Stimulated activated CD4-positive, alpha-beta T cell treated with anti-CD3 and anti-CD28 coated beads, Interleukin-1b, Interleukin-23, amount 100 ng/mL, for 24 hours (primary cell): ENCODE measurements at places on chromosomes 11 and 22.

- no peak for DNase-seq
Measured at GRCh38 chr11:68038226-68038717, 553 bp upstream of the TCIRG1 start.

DNA sequence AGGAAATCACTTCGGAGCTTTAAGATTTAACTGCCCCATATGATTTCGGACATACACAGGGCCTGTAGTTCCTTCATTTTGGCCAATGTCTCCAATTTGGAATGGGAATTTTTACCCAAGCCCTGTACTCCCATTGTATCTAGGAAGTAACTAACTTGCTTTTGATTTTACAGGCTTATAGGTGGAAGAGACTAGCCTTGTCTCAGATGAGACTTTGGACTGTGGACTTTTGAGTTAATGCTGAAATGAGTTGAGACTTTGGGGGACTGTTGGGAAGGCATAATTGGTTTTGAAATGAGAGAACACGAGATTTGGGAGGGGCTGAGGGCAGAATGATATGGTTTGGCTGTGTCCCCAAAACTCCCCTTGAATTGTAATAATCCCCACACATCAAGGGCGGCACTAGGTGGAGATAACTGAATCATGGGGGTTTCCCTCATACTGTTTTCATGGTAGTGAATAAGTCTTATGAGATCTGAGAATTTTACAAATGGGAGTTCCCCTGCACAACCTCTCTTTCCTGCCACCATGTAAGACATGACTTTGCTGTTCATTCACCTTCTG lies 130.5 kb downstream of the LARGE1 start:
- no peak for DNase-seq

- DNase-seq: no peak
Measured at GRCh38 chr11:34426766-34427185, 12.0 kb upstream of the CAT start.

DNA sequence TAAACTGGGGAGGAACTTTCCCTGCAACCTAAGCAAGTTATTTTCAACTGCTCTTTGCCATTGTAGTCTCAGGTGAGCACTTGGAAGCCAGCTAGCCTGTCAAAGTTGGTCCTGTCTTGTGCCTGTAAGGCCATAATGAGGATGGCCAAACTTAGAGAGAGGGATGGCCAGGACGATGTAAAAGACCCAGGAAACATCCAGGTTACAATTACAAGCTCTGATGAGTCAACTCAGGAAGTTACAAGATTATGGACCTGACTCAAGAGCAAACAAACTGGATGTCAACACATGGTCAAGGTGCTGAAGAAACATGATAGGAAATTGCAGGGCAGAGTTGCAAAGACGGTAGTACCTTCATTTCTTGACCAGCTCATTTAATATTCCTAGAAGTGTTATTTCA lies 1.6 kb downstream of the GTPBP1 start:
- DNase-seq: no peak

GRCh38 chr11:96288915-96289314 lies 54.1 kb downstream of the MAML2 start:
- DNase-seq: no peak

GRCh38 chr11:86923999-86924766 lies 31.0 kb downstream of the FZD4 start:
- DNase-seq: no peak

GRCh38 chr11:71463331-71464211 lies 10.6 kb downstream of the NADSYN1 start:
- DNase-seq: no peak

- no peak for DNase-seq
Measured at GRCh38 chr11:131811383-131811782, 441.0 kb downstream of the NTM start.

DNA sequence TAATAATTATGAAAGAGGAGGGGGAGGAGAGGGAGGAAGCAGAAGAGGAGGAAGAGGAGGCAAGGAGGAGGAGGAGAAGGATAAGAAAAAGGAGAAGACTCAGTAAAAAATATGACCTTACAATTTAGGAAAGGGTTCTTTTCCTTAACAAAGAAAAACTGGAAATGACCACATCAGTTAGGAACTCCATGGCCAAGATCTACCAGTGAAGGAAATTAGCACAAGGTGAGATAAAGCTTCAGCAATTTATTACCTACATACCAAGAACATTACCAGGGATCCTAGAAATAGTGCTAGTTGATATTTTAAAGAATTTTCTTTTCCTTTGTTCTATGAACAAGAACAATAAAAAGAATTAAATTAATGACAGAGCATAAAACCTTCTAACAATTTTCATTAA lies 172.7 kb downstream of the LRRC4C start:
- DNase-seq: no peak

DNA sequence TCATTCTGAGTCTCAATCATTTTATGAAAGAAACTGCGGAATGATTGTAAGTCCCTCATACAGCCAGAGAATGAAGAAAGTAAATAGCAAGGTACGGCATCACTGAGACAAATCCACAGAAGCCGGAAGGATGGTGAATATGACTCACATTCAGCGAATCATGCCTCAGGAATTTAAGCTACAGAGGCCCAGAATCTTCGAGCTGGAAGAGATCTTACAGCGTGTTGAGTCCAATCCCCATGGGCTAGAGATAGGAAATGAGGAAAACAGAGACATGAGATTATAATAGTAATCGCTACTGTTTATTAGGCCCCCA lies 173.2 kb downstream of the KIF18A start:
- DNase-seq: no peak

DNA sequence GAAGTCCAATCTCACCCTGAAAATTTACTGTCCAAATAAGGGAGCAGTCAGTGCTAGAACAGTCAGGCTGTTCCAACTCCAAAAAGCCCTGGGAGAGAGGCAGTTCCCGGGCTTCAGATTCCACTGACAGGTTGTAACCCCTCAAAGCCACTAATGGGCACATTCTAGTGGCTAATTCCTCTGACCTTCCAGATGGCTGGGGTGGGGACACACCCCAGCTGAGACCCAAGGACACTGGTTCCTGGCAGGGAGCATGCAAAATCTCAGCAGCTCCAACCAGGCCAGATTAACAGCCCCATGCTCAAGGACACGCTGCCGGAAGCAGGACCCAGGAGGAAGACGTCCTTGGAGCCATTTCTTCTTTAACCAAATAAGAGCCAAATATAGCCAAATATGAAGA lies 92.7 kb downstream of the RPL27A start:
- DNase-seq: no peak

DNA sequence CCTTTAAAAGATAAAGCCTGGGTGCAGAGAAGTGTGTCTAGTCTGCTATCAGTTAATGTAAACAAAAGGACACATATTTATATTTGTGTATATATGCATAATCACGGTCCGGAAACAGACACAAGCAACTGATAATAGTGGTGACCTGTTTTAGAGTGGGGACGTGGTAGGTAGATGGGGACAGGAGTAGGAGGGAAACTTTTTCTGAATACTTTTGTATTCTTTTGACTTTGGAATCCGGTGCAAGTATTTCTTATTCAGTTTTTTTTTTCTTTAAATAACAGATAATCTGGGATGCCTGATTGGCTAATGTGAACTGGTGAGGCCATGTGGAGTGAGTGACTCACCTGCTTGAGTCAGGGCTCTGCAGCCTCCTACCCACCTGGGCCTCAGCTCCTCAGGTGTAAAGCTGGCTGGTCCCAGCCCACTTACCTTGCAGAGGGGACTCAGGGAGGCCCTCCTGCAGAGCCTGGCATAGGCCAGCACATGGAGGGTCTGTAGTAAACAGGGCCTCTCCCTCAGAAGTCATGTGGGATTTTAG lies 15.3 kb downstream of the MICAL2 start:
- no peak for DNase-seq

- DNase-seq: no peak
Measured at GRCh38 chr11:22666688-22667439, 453 bp downstream of the GAS2 start.

DNA sequence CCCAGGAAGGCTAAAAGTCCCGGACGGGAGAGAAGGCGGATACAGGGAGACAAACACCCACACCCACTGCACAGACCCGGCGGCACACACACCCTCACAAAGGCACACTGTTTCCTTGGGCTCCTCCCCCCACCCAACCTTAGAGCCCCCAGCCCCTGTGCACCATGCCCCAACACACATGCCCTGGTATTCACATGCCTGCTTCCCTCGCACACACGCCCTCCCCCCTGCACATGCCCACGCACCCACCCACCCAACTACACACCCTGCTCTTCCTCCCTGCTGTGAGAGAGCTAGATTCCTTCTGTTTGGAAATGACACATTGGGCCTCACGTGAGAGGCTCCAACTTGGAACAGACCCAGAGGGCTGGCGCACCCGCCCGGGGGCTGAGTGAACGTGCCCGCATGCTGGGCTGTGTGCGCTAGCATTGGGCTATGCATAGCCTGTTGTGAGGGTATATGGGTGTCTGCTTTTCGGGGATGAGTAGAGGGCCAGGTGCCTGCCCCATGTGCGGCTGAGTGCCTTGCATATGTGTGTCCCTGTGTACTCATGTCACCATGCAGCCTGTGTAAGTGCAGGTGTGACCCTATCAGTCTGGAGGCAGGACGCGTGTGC lies 518 bp upstream of the CHRM1 start:
- no peak for DNase-seq

- DNase-seq: no peak
Measured at GRCh38 chr22:17612057-17612456, 16.5 kb downstream of the ATP6V1E1 start.
